T-cell (primary cell): ENCODE measurements at places on chromosomes 12 and 14.
A peak's percentile ranks its signal among the peaks of the same experiment; 100 is the strongest.

- no peak for DNase-seq
Measured at GRCh38 chr12:66048835-66049537, 81.6 kb downstream of the LLPH start.

DNA sequence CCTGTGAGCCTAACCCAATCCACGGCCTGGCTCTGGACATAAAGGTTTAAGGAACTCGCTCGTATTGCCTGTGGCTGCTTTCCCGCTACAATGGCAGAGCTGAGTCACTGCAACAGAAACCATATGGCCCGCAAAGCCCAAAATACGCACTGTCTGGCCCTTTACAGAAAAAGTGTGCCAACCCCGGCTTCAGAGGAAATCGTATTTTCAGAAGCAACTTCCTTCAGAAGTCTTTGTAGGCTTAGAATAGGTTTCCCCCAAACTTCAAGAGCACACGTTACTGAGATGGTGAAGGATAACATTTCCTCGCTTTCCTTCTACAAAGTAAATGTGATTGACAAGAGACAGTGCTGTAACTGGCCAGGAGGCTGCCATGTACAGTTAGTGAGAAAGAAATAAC, 34.8 kb upstream of the TESC start:
- DNase-seq = peak; percentile 36

DNA sequence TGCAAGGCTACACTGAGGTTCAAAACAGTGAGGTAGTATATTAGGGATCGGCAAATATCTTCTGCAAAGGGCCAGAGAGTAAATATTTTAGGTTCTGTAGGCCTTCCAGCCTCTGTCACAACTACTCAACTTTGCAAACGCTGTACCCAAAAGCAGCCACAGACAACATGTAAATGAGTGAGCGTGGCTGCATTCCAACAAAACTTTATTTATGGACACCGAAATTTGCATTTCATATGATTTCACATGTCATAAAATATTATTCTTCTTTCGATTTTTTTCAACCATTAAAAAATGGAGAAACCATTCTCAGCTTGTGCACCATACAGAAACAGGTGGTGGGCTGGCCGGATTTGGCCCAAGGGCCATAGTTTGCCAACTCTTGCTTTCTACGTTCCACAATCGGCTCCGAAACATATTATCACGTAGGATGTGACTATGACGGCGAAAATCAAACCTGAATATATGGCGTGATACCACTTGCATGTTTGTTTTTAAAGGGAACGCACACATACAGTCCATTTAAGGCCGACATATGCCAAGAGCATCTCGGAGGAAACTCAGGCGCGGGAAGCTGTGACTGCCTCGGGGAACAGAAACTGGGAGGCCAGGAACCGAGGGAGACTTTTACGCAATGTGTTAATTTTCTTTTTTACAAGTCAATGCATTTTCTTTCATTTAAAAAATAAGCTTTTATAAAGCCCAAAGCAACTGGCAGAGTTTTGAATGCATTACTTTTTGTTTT, 7.1 kb downstream of the NCOR2 start:
- no peak for DNase-seq

DNA sequence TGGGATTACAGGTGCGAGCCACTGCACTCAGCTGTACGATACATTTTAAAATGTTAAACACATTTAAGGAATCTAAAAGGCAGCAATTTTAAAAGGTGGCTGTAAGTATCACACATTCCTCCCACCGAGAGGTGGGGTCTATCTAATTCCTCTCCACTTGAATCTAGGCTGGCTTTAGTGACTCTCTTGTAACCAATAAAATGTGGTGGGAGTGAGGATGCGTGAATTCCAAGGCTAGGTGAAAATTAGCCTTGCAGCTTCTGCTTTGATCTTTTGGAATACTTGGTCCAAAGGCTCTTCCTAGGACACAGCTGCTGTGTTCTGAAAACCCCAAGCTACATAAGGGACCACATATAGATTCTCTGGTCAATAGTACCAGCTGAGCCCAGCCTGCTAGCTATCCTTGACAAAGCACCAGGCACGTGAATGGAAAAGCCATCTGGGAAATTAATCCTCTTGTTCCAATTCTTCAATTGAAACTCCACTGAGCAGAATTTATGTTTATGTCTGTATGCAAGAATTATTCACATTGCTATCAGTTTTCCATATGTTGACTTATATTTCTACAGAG, 8.8 kb upstream of the GPRC5D start:
- DNase-seq = no peak
